SW 1271 (cell line): ENCODE measurements at places on chromosomes 12 and 14.

GRCh38 chr12:77152623-77153193 is 87.3 kb upstream of the E2F7 start:
- no peak for DNase-seq

GRCh38 chr12:26179826-26180225 is 15.5 kb upstream of the SSPN start:
- DNase-seq: no peak

GRCh38 chr12:16613199-16613598 is 7.2 kb upstream of the LMO3 start:
- no peak for DNase-seq

- no peak for DNase-seq
Observed at GRCh38 chr12:1533205-1533601, 61.2 kb downstream of the FBXL14 start.

GRCh38 chr12:64054079-64054520 is 168.0 kb downstream of the KICS2 start:
- DNase-seq: no peak

DNA sequence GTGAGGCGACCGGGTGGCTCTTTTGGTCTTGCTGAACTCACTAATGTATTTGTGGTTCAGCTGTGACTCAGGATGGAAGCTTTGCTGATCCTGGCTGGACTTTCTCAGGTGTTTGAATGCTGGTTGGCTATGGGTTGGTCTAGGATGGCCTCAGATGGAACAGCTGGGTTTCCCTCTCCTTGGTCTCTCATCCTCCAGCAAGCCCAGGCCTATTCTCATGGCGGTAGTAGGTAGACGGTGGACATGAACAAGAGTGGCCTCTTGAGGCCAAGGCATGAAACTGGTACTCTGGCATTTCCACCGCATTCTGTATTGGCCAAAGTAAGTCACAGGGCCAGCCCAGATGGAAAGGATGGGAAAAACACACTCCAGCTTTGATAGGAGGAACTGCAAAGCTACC is 11.8 kb upstream of the POLR3B start:
- peak; percentile 29 for DNase-seq

DNA sequence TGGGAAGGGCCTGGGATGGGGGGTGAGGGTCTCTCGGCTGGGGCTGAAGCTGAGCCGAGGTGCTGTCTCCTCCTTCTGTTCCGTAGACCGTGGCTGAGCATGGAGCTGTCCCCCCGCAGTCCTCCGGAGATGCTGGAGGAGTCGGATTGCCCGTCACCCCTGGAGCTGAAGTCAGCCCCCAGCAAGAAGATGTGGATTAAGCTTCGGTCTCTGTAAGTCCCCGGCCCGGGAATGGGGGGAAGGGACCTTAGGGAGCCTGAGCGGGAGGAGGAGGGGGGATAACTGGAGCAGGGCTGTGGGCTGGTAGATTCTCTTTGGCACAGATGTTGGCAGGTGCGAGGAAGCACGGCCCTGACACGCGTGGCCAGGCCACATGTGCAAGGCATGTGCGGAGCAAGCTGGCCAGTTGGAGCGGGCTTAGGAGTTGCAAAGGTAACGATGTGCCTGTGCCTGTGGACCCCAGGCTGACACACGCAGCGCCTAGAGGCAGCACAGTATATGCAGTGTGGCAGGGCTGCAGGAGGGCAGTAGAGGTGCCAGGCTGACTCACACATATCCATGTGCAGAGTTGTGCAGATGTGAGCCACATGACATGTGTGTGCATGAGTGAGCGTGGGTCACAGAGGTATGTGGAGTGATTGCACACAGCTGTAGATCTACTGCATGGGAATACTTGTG is 512 bp downstream of the PDE1B start:
- no peak for DNase-seq

DNA sequence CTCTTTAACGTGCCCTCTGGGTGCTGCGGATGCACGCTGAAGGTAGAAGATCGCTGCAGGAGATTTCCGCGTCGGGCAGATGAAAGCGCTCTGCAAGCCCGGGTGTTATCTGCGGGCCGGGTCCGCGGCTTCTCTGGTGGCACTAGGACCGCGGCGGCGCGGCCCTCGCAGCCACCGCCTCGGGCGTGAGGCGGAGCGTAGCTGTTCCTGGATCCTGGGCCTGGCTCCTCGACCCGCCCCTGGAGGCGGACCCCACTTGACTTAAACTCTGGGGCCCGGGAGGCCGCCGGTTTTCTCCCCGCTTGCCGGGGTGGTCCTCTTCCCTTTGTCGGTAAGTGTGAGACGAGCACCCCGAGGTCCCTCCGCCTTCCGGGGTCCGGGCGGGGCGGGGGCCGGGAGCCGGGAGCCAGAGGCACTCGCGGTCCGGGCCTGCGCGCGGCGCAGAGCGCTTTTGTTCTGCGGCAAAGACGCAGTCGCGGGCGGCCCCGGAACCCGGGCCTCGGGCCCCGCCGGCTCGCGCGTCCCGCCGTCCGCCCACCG is at the start of gene RESF1:
Gene RESF1, plus strand, starts transcription at position 255 of the 540 bp plus-strand sequence. CDS start 21,541 bp downstream, outside the sequence.
- DNase-seq: peak; percentile 69

GRCh38 chr14:68607867-68608573 is 184.8 kb downstream of the ZFP36L1 start:
- DNase-seq: no peak
